ENCODE measurements at places on chromosomes 16 and 17. TPM values are rescaled to one million over a fixed set of nuclear protein-coding genes. Genes with fewer than 3 reads are reported as not detected.

The STX1B gene
- total RNA-seq, result 0.07 TPM

DNA sequence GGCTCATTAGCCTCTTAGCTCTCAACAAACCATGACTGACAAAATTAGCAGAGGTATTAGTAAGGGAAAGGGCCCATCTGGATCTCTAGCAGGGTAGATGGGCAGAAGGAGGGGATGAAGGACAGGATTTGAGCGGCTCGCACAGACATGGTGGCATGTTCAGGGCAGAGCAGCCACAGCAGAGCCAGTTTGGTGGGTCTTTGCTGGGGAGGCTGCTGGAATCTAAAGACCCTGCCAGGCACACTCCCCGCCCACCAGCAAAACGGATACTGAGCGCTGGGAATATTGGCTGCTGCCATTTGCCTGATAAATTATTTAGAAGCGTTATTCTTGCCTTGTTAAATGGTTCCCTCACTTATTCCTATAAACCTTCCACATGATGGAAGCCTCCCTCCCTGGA lies 20.7 kb upstream of the NAT9 start:
- DNase-seq, result no peak

- DNase-seq, result no peak
Observed at GRCh38 chr17:40515011-40515410, 13.6 kb upstream of the TNS4 start.

GRCh38 chr17:61452301-61453290 lies at the start of gene TBX4:
TSS of gene TBX4 (plus strand) at chr17:61452422. CDS start at chr17:61456491, 4,069 bp downstream.
- DNase-seq, result no peak

- no peak for DNase-seq
Observed at GRCh38 chr16:586645-587590, 2.9 kb upstream of the RAB40C start.
